Karpas-422 (cell line): ENCODE measurements at places on chromosomes 4 and X. TPM values are rescaled to one million over a fixed set of nuclear protein-coding genes. Genes with fewer than 3 reads are reported as not detected.
A peak's percentile ranks its signal among the peaks of the same experiment; 100 is the strongest.

F11 gene
- total RNA-seq = 0.34 TPM in 1 of 2 replicates, not detected in the other

AMTN gene
- total RNA-seq = not detected in 2 replicates

GRCh38 chr4:52069571-52069970, 18.5 kb downstream of the SPATA18 start:
- no peak for DNase-seq
- H3K36me3 ChIP-seq = no peaks in the 10 kb centered on the region
- H3K27me3 ChIP-seq = no peaks in the 10 kb centered on the region
- no peaks in the 10 kb centered on the region for H3K4me1 ChIP-seq
- H3K4me3 ChIP-seq = no peak overlapping the region
- no peak overlapping the region for H3K27ac ChIP-seq

GRCh38 chr4:129545599-129546278, 449.8 kb downstream of the C4orf33 start:
- H3K27ac ChIP-seq = no peak overlapping the region
- peaks cover 4% of the 10 kb centered on the region for H3K4me1 ChIP-seq
- no peaks in the 10 kb centered on the region for H3K36me3 ChIP-seq
- DNase-seq = no peak

DNA sequence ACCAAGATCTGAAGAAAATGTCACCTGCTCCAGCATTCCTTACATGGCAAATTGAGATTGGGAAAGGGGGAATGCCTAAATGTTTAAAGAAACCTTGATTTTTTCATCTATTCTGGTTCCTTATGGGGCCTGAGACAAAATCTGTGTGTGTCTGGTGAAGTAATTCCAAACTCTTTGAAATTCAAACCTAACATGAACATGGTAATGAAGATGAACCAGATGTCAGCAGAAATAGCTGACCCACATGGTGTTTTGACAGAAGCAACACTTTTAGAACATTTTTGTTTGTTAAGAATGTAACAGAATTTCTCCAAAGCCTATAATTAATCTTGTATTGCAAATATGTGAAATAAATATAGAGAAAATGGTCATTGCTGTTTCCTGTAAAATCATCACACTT, 133.0 kb downstream of the PARM1 start:
- peaks cover 33% of the 10 kb centered on the region for H3K4me1 ChIP-seq
- DNase-seq = no peak
- no peaks in the 10 kb centered on the region for H3K36me3 ChIP-seq
- H3K27ac ChIP-seq = no peak overlapping the region
- no peak overlapping the region for H3K4me3 ChIP-seq
- H3K27me3 ChIP-seq = no peaks in the 10 kb centered on the region

DNA sequence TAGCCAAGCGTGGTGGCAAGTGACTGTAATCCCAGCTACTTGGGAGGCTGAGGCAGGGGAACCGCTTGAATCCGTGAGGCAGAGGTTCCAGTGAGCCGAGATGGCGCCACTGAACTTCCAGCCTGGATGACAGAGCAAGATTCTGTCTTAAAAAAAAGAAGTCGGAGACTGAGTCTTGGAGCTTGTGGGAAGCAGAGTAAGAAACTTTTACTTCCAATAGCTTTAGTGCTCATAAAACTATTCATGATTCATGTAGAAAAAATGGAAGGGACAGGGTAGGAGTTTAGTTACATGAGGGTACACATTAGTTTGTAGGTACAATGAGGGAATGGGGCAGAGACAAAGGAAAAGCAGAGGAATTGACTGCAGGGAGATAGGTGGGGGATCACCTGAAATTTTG, 19.3 kb downstream of the RAP2C start:
- DNase-seq = no peak
- no peak overlapping the region for H3K27ac ChIP-seq
- H3K4me1 ChIP-seq = no peaks in the 10 kb centered on the region

DNA sequence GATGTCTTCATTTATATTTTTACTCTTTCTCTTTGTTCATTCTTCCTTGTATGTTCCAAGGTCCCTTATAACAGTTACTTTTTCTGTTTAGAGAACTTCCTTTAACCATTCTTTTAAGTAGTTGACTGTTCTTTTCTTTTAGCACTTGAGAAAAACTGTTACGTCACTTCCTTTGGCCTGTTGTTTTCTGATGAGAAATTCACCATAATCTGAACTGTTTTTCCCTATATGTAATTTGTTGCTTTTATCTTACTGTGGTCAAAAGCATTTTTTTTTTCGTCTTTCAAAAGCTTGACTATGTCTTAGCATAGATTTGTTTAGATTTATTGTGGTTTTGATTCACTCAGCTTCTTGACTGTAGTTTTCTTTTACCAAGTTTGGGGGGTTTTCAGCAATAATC, 1660.3 kb upstream of the PCDH10 start:
- H3K4me1 ChIP-seq = no peaks in the 10 kb centered on the region
- H3K36me3 ChIP-seq = no peaks in the 10 kb centered on the region
- no peak for DNase-seq
- no peaks in the 10 kb centered on the region for H3K27me3 ChIP-seq
- no peak overlapping the region for H3K27ac ChIP-seq

DNA sequence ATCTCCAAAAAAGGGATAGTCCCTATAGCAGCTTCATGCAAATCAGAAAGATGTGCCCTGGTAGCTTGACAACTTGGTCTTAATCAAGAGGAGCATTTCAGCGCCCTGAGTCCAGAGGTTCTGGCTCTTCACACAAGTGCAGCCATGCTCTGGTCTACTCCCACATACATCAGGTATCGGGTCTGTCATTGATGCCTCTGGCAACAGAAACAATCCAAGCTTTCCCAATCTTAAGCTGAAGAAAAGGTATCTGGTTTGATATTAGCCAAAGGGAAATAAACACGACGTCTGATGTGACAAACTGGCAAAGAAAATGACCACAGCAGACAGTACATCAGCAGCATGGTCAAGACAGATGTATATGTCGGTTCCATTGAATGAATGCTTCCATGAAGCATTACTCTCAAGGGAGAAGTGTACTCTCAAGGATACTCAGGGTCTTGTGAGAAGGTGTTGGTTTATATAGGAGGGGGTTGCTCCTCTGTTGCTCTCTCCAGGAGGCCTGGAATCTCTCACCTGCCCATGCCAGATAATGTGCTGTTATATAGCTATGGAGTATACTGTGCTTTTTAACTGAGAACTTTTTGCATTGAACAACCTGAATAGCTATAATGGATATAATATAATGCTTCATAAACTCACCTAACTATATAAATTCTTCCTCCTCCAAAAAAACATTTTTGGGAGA, 879.6 kb upstream of the PCDH10 start:
- DNase-seq = no peak
- H3K27ac ChIP-seq = no peak overlapping the region
- H3K4me1 ChIP-seq = peaks cover 13% of the 10 kb centered on the region
- no peaks in the 10 kb centered on the region for H3K27me3 ChIP-seq
- no peaks in the 10 kb centered on the region for H3K36me3 ChIP-seq

- no peak for DNase-seq
- no peaks in the 10 kb centered on the region for H3K4me1 ChIP-seq
- no peak overlapping the region for H3K27ac ChIP-seq
- H3K4me3 ChIP-seq = no peak overlapping the region
Measured at GRCh38 chr4:55706541-55706940, 70.4 kb upstream of the NMU start.

- no peaks in the 10 kb centered on the region for H3K27me3 ChIP-seq
- no peak overlapping the region for H3K4me3 ChIP-seq
- no peaks in the 10 kb centered on the region for H3K36me3 ChIP-seq
- no peak for DNase-seq
- H3K4me1 ChIP-seq = no peaks in the 10 kb centered on the region
Measured at GRCh38 chrX:38080808-38081207, 74.5 kb downstream of the SYTL5 start.

- no peak for DNase-seq
- 0 out of 2 replicates have a peak, but pooled peaks cover 3% of the 10 kb centered on the region for H3K4me1 ChIP-seq
- no peaks in the 10 kb centered on the region for H3K27me3 ChIP-seq
Measured at GRCh38 chr4:133156556-133156955, 7.5 kb downstream of the PCDH10 start.

DNA sequence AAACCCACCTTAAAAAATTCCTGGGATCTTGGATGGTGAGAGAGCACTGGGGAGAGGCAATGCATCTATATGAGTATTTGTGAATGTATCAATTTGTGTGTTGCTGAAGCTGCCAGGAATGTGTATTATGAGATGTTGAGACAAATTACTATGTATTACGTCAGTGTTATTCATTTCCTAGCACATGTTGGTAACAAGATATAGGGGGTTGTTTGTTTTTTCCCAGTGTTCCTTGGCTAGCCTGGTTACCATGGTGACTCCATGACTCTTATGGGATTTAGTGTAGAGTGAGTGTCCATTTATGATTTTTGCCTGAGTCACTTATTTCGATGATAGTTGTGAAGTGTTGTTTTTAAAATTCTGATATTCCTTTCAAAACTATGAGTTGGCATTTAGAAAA, 65.6 kb downstream of the RAB40A start:
- no peaks in the 10 kb centered on the region for H3K4me1 ChIP-seq
- no peak overlapping the region for H3K27ac ChIP-seq
- peaks cover 3% of the 10 kb centered on the region; the same call in 1 of the 2 replicates for H3K36me3 ChIP-seq
- DNase-seq = no peak
- no peaks in the 10 kb centered on the region for H3K27me3 ChIP-seq
- H3K4me3 ChIP-seq = no peak overlapping the region

DNA sequence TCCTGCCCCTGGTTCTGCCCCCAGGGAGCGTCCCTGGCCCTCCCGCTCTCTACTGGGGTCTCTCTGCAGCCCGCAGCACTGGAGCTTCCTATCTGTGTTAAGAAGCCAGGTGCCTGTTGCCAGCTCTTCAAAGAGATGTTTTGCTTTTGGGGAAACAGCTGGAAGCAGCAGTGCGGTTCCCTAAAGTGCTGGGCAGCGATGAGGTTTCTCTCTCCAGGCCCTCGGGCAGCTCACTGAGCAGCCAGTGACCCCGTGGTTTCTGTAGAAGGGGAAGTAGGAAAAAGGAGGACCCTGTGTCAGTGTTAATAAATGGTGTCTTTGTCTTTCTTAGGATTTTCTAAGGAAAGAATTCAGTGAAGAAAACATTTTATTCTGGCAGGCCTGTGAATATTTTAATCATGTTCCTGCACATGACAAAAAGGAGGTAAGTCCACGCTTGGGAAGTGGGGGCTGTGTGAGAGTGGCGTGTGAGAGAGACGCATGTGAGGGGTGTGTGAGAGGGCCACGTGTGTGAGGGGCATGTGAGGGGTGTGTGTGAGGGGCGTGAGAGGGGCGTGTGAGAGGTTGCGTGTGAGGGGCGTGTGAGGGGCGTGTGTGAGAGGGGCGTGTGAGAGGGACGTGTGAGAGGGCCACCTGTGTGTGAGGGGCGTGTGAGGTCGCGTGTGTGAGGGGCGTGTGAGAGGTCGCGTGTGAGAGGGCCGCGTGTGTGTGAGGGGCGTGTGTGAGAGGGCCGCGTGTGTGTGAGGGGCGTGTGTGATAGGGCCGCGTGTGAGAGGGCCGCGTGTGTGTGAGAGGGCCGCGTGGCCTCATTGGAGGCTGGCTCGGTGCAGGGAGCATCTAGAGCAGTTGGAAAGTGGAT, 27.1 kb upstream of the HGFAC start:
- no peaks in the 10 kb centered on the region for H3K27me3 ChIP-seq
- H3K4me3 ChIP-seq = no peak overlapping the region
- H3K4me1 ChIP-seq = no peaks in the 10 kb centered on the region

- no peak for DNase-seq
- H3K27ac ChIP-seq = no peak overlapping the region
- no peaks in the 10 kb centered on the region for H3K27me3 ChIP-seq
Measured at GRCh38 chrX:123340696-123341095, 156.6 kb downstream of the GRIA3 start.

GRCh38 chr4:10299601-10300000, 157.6 kb downstream of the ZNF518B start:
- no peaks in the 10 kb centered on the region for H3K36me3 ChIP-seq
- no peaks in the 10 kb centered on the region for H3K27me3 ChIP-seq
- no peaks in the 10 kb centered on the region for H3K4me1 ChIP-seq
- no peak overlapping the region for H3K4me3 ChIP-seq
- DNase-seq = no peak

- no peak overlapping the region for H3K27ac ChIP-seq
- H3K27me3 ChIP-seq = no peaks in the 10 kb centered on the region
- DNase-seq = no peak
- H3K4me3 ChIP-seq = no peak overlapping the region
Measured at GRCh38 chrX:67780694-67781109, 236.9 kb downstream of the AR start.

- no peaks in the 10 kb centered on the region for H3K4me1 ChIP-seq
- no peaks in the 10 kb centered on the region for H3K36me3 ChIP-seq
- H3K27me3 ChIP-seq = no peaks in the 10 kb centered on the region
- no peak for DNase-seq
- H3K27ac ChIP-seq = no peak overlapping the region
Measured at GRCh38 chr4:183249854-183250253, 70.2 kb downstream of the CLDN22 start.

- no peaks in the 10 kb centered on the region for H3K36me3 ChIP-seq
- 0 out of 2 replicates have a peak, but pooled peaks cover 3% of the 10 kb centered on the region for H3K27me3 ChIP-seq
- DNase-seq = no peak
Measured at GRCh38 chr4:87038837-87039615, 104.2 kb downstream of the AFF1 start.

DNA sequence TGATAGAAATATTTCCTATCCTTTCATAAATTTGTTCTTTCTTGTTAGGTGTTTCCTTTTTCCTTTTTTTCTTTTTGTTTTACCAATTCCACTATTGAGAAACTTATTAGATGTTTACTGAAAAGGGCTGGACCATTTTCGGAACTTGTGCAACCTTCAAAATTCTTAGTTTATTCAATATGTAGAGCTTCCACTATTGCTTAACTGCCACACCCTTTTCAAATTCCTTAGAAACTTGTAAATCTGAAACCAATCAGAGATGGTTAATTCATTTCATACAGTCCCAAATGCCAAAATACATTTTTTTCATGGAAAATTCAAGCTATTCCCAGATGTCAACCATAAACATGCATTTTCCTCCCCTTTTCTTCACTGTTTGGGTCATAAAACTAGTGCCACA, 66.1 kb upstream of the SLC39A8 start:
- no peak overlapping the region for H3K4me3 ChIP-seq
- H3K36me3 ChIP-seq = no peaks in the 10 kb centered on the region
- DNase-seq = no peak

GRCh38 chrX:78024349-78025059, 55.1 kb upstream of the PGAM4 start:
- H3K4me3 ChIP-seq = no peak overlapping the region
- peak; percentile 69 for DNase-seq
- H3K27ac ChIP-seq = no peak overlapping the region
- H3K36me3 ChIP-seq = no peaks in the 10 kb centered on the region

DNA sequence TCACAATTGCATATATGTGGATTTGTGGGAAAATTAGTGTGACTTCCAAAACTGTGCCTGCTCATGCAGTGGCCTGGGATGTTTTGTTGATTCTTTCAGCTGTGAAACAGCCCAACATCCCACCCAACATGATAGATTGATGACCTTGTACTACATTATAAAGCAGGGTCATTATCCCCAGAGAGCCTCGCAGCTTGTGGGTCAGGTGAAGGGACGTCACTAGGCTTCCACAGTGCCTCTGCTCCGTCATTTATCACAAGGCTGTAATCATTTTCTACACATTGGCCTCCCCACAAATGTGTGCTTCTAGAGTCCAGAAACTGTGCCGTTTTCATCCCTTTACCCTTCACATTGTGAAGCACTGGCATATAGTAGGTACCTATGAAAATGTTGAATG, 31.6 kb downstream of the ALPK1 start:
- no peaks in the 10 kb centered on the region; the same call in 1 of the 2 replicates for H3K4me1 ChIP-seq
- no peak for DNase-seq
- no peaks in the 10 kb centered on the region for H3K36me3 ChIP-seq
- no peak overlapping the region for H3K4me3 ChIP-seq

GRCh38 chr4:176044589-176044951, 21.1 kb upstream of the WDR17 start:
- no peaks in the 10 kb centered on the region for H3K4me1 ChIP-seq
- no peak overlapping the region for H3K4me3 ChIP-seq
- no peaks in the 10 kb centered on the region for H3K36me3 ChIP-seq
- no peaks in the 10 kb centered on the region for H3K27me3 ChIP-seq
- no peak overlapping the region for H3K27ac ChIP-seq
